Mammary epithelial cell (primary cell): ENCODE measurements at places on chromosomes 1 and 21.

GRCh38 chr1:187491082-187491720, 662.5 kb downstream of the PLA2G4A start:
- peak; percentile 29 for DNase-seq

DNA sequence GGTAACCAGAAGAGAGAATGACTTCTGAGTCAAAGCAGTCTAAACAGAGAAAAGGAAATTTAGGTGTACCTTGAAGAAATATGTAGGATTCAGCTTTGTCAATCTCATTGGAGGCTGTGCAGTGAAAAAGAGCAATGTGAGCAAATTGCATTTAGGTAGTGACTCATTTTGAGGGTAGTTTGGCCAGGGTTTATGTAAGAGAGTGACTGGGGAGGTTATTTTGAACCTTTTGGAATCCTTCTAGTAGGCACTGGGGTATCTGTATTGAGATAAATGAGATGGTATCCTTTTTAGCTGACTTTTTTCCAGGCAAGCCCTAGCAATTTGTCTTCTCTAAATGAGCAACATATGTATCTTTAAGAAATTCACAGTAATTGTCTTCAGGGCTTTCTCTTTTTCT, 95.9 kb downstream of the DISP1 start:
- peak; percentile 44 for DNase-seq

- DNase-seq = no peak
Observed at GRCh38 chr1:217553949-217554509, 76.9 kb downstream of the GPATCH2 start.

DNA sequence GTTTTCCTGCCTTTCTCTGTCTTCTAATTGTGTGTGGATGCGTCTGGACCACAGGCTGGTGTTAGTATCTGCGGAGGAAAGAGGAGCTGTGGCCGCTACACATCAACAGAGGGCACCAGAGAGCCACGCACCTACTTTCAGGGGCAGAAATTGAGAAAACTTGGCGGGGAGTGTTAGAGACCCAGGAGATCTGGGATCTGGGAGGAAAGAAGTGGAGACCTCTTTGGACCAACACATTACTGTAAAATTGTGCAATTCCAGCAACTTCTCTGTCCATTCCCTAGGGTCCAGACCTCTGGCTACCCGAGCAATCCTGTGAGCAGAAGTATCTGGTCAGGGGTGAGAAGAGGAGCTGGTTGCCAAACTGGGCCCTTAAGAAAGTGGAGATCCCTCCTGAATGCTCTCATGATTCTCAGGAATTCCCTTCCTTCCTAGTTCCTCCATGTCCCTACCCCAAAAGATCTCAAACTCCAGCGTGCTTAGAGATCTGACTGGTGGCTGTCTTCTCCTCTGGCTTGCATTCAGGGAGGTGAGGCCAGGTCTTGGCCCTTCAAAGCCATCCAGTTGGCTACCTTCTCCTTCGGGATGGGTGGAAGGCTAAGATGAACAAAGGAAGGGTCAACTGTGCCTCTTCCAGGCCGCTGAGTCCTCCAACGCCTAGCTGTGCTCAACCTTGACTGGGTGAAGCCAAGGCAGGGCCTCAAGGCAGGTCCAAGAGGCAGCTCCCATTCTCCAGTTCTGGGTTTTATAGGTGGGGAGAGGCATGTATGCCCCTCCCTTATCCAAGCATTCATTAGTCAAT, 1.2 kb upstream of the KIRREL1 start:
- DNase-seq = peak; percentile 55

- no peak for DNase-seq
Observed at GRCh38 chr1:154742606-154743005, 127.5 kb downstream of the KCNN3 start.

- peak; percentile 2 for DNase-seq
Observed at GRCh38 chr1:116002781-116003420, 26.6 kb downstream of the SLC22A15 start.

- no peak for DNase-seq
Observed at GRCh38 chr1:205954819-205955404, 11.7 kb upstream of the SLC26A9 start.

DNA sequence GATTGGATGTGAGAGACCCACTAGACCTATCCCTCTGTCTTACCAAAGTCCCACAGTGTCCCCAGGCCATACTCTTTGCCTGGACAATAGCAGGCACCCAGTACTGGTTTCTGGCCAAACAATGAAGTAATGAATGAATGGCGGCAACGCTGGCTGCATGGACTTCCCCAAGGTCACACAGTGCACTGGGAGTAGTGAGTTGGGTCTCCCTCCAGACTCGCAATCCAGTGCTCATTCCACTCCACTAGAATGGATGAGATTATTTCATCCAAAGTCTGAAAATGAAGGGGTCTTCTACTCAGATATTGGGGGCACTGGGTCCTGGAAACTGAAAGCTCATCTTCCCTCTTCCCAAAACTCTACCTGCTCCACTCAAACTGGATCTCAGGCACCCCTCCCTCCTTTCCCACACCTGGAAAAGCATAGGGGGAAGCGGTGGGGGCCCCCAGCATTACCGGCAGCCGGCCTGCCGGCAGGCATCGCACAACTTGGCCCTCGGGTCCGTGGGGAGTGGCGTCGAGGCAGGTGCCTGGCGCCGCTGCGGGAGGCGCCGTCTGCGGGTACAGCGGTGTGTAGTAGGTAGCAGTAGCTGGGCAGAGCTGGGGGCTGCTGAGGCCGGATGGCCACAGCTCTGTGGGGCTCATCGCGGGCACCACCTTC, 816 bp downstream of the E2F2 start:
- no peak for DNase-seq

- DNase-seq = no peak
Observed at GRCh38 chr1:183490932-183491331, 18.6 kb downstream of the SMG7 start.

- peak; percentile 40 for DNase-seq
Observed at GRCh38 chr1:212721388-212722247, 22.0 kb upstream of the BATF3 start.

- no peak for DNase-seq
Observed at GRCh38 chr21:31491617-31492016, 147.6 kb upstream of the TIAM1 start.

GRCh38 chr1:40645118-40645680, 20.3 kb downstream of the RIMS3 start:
- no peak for DNase-seq

- DNase-seq = peak; percentile 77
Observed at GRCh38 chr1:201307231-201307630, 23.9 kb downstream of the PKP1 start.

DNA sequence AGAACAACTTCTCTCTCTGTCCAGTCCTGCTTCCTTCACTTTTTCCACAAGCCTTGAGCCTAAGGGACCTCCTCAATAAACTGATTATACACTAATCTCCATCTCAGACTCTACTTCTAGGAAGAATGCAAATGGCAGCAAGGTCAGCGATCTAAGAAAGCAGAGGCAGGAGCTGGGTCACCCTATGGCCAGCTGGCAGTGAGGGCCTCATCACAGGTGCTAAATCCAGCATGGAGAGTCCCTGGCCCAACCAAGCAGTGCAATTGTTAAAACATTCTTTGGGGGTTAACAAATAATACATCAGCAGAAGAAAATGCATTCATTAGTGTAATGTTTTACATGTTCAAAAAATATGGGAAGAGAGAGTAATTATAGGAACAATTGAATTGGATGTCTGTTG, 416.0 kb downstream of the SIPA1L2 start:
- DNase-seq = no peak

GRCh38 chr1:165408518-165408917, 36.4 kb downstream of the RXRG start:
- peak; percentile 30 for DNase-seq

GRCh38 chr1:78622548-78622947, 2.3 kb downstream of the IFI44L start:
- no peak for DNase-seq

GRCh38 chr1:51263147-51263877, 27.2 kb downstream of the RNF11 start:
- no peak for DNase-seq

GRCh38 chr1:115239426-115239825, 98.6 kb downstream of the NGF start:
- no peak for DNase-seq

DNA sequence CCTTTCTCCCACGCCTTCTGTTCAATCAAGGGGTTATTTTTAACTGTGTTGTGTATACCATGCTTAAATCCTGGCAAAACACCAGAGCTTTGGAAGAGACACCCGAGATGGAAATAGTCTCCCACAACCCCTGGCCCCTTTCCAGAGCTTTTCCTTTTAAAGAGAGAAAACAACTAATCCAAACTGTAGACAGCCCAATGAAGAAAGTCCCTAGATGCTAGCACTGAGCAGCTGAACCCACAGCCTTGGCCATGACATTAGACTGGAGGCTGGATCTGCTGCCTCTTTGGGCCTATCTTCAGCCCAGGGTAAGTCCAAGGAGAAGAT, 64.9 kb upstream of the ARTN start:
- no peak for DNase-seq

GRCh38 chr1:229380536-229381160, 37.8 kb upstream of the CCSAP start:
- DNase-seq = no peak

DNA sequence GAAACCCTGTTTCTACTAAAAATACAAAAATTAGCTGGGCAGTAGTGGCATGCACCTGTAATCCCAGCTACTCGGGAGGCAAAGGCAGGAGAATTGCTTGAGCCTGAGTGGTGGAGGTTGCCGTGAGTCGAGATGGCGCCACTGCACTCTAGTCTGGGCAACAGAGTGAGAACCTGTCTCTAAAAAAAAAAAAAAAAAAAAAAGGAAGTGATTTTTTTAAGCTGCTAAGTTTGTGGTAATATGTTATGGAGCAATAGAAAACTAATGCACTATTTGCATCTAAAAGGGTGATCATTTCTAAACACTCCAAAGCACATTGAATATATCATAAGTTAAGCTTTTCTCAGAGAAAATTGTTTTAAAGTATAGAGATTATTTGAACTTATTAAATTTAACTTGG, 244.8 kb upstream of the SPAG17 start:
- no peak for DNase-seq

DNA sequence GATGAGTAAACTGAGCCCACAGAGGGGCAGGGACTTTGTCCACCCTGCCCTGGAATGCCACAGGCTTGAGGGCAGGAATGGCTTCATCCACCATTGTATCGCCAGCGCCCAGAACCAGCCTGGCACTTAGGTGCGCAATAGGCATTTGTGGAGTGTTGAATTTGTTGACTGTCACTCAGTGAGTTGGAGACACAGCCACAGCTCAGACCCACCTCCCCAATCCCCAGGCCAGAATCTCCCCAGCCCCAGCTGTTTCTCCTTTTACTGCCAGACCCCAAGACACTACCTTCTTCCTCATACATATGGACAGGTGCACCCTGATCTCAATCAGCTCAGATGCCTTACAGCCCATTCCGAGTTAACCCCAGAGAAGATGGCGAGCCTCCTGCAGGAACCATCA, 674.5 kb downstream of the MATN1 start:
- DNase-seq = no peak

- DNase-seq = peak; percentile 27
Observed at GRCh38 chr1:87329526-87330056, 911 bp downstream of the LMO4 start.

- no peak for DNase-seq
Observed at GRCh38 chr1:1914971-1915692, at the start of gene CALML6. CALML6 (plus strand) TSS chr1:1915260; CDS start chr1:1915281, 21 bp downstream.

DNA sequence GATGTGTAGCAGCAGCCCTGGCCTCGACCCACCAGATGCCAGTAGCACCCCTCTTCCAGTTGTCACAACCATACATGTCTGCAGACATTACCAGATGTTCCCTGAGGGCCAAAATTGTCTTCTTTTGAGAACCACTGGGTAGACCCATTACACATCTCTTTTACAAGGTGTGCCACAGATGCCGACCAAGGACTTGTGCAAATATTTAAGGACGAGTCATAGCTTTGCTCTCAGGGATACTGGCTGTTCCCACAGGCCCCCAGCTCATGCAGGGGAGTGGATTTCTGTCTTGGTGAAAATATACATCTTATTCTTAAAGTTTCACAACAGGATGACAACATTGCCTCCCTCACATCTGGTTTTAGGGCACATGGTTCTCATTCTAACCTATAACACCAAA, 59.4 kb upstream of the ZBTB18 start:
- no peak for DNase-seq

- DNase-seq = no peak
Observed at GRCh38 chr1:161987872-161988271, 35.8 kb downstream of the OLFML2B start.

DNA sequence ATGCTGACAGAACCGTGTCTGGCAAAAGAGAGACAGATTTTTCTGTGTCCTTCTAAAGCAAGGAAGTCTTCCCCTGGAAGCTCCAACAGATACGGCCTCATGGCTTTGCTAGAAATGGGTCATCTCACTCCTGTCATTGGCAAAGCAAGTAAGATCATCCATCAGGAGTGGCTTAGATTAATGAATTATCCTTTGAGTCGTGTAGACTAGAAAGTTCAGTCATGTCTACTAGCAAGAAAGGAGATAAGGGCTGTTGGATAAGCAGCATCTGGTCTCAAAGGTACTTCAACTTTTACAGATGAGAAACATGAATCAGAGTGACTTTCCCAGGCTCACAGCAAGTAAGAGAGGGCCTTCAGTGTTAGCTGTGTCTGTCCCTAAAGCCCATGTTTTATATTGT, 3.4 kb upstream of the AGO3 start:
- no peak for DNase-seq

DNA sequence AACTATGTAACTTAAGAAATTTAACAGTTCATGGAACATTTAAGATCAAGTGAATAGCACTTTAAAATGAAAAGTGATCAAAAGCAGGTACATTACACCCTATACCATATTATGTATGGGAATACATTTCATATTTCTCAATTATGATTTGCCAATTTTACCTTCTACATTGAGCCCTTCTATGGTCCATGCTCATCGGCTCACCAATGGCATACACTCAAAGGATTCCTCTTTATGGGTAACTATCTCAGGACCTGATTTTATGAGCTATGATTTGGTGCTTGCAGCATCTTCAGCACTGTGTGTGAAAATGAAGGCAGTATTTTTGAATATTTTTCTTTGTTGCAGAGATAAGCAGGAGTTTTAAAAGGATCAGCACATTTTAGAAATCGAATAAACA, 33.5 kb downstream of the FUBP1 start:
- DNase-seq = no peak

DNA sequence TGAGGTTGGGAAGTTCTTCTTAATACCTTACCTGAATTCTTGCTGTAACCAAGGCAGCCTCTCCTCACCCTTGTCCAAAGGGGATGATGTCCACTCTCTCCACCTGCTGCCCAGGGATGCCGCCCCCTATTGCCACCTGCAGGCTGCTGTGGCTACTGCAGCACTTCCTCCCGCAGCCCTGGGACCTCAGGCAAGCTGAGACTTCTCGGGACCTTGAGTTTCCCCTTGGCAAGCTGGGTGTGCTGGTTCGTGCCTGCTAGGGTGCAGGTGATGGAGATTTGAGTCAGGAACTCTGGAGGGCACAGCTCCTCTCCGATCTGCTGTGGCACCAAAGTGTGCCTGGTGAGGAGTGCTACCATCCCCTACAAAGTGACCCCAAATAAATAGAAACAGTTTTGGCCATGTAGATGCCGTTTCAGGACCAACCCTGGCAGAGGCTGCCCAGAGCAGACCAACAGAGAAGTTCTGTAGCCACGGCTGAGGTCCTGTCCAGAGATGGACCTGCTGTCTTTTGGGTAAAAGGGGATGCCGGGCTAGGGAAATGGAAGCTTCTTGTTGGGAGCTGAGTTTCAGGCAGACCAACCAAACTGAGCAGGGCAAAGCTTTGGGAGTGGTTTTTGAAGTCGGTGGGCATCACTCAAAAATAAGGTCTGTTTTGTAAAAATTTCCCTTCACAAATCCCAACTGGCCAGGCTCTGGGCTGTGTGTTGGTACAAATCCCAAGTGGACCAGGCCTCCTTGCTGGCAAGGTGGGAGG, 31.7 kb downstream of the RUNX3 start:
- DNase-seq = peak; percentile 32

GRCh38 chr1:175129997-175130648, 62.5 kb downstream of the KIAA0040 start:
- no peak for DNase-seq

GRCh38 chr1:42765832-42766740, 742 bp downstream of the P3H1 start:
- DNase-seq = peak; percentile 60
